ENCODE measurements at places on chromosomes 4 and X.

GRCh38 chr4:14168919-14169318, 541.4 kb upstream of the BOD1L1 start:
- no peak for DNase-seq

DNA sequence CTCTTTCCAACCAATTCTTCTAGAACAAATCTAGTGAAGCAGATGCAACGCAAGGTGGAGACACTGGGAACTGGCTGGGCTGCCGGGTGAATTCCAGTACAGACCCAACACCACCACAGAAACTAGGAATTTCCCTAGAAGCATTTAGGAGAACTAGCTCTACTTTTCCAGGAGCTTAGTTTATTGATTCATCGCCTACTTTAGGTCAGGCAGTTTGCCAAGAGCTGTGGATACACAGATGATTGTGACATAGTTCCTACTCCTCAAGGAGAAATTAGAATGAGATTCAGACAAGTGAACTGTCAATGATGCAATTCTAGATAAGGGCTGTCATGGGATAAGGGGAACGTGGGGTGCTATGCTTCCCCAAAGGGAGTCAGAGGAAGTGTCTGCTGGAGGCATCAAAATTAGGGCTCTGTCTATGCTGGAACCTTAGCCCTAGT, 350.0 kb downstream of the CAMK2D start:
- no peak for DNase-seq

GRCh38 chrX:27953171-27953570, 28.1 kb downstream of the DCAF8L1 start:
- DNase-seq, result no peak

- no peak for DNase-seq
These were observed 86.0 kb downstream of the PCYT1B start for GRCh38 chrX:24561121-24561520.

DNA sequence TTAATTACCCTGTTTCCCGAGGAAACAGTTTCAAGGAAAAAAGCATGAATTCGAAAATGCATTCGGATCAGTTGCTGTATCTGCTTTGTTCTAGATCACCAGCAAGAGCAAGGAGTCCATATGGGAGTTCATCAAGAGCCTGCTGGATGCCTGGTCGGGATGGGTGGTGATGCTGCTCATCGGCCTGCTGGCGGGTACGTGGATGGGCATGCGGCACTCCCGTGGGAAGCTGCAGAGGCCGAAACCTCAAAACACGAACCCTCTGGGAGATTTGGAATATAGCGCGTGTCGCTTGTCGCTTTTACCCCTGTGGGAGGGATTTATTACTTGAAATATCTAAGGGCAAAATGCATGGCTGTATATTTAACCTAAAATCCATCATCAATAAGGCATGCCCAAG, 30.6 kb downstream of the CLCN4 start:
- no peak for DNase-seq

DNA sequence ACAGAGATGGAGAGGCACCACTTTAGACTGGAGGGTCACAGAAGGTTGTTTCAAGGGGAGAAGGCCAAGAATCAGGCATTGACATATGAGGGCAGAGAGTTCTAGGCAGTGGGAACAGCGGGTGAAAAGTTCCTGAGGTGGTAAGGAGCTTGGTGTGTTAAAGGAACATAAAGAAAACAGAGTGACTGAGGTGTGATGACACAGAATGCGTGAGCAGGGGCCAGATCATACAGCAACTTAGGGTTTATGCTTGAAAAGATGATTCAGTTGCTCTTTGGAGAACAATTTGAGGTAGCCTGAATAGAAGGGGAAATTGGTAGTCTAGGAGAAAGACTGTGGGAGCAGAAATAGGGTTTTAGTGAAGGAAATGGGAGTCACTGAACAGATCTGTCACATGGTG, 179.2 kb downstream of the AMELX start:
- no peak for DNase-seq
